ENCODE measurements at places on chromosomes 2 and 18.
A peak's percentile ranks its signal among the peaks of the same experiment; 100 is the strongest.

GRCh38 chr2:117087535-117088291 lies 726.8 kb upstream of the DDX18 start:
- peak; percentile 78 for DNase-seq

- no peak for DNase-seq
Measured at GRCh38 chr2:50181212-50181611, 850.7 kb downstream of the NRXN1 start.

DNA sequence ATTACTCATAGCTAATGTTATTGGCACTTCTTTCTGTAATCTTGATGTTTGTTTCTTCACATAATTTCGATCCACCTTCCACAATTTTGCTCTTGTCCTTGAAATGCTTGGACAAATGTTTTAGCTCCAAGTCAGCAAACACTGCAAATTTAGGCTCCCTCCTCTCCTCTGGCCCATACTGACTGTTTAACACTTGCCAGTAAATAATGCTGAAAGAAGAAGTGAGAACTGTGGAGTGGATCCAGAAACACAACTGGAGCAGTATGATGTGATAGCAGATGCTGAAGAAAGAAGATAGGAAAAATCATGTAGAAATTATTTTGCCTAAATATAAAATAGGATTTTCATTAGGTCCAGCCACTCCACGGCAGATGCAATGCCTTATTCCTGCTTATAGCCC lies 415.0 kb upstream of the GYPC start:
- DNase-seq: no peak

DNA sequence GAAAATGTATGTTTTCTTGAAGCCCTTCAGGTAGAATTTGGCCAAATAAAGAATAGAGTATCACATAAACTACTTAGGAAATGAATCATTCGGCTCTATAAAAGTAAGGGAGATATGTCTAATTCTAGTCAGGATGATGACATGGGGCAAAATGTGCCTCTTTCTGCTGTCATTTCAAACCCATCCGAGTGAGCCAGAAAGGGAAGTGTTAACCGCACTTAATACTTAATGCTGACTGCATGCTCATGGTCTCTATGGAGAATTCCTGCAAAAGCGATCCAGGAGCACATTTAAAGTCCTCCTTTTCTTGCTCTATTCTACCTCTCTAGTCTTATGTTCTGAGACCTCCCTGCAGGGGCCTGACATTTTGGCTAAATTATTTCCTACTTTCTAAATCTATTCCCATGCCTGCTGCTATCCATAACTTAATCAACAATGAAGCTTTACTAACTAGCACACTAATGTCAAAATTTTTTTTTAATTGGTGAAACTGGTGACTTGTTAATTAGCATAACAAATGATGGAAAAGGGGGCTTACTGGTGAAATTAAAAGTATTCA lies 127.4 kb downstream of the CDC42EP3 start:
- DNase-seq: no peak

- DNase-seq: no peak
Measured at GRCh38 chr2:220053919-220054318, 426.5 kb downstream of the SLC4A3 start.
